ENCODE measurements at places on chromosomes 6 and 20.
A peak's percentile ranks its signal among the peaks of the same experiment; 100 is the strongest.

DNA sequence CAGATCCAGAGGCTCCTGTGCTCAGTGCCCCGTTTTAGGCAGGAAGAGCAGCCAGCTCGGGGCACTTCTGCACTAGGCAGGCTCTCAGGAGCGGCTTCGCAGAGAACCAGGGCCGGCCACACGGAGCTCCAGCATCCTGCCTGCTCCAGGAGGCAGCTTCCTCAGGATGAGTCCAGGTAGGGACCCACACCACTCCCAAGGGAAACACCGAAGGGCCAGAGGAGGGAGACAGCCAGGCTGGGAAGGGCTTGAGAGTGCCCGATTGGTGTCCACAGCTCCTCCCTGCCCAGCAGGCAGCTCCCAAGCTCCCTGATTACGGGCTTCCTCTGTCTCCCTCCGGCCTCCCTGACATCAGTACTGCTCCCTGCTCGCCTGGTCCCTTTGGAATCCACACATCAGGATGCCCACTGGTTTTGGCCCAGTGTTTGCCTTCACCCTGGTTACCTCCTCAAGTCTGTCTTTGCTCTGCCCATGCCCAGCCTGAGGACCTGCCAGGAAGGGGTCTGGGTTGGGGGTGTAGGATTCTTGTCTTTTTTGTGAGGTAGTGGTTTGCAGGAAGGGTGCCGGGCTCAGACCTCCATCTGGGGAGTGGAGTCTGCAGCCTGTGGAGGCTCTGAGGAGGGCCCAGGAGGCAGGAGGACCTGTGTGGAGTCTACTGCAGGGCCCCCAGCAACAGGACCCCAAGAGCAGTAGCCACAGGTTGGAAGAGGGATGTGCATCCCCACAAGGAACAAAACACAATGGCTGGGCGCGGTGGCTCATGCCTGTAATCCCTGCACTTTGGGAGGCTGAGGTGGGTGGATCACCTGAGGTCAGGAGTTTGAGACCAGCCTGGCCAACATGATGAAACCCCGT lies 11.2 kb upstream of the PYGB start:
- DNase-seq, result no peak

GRCh38 chr20:23358923-23359593 lies 2.9 kb upstream of the GZF1 start:
- DNase-seq, result no peak

DNA sequence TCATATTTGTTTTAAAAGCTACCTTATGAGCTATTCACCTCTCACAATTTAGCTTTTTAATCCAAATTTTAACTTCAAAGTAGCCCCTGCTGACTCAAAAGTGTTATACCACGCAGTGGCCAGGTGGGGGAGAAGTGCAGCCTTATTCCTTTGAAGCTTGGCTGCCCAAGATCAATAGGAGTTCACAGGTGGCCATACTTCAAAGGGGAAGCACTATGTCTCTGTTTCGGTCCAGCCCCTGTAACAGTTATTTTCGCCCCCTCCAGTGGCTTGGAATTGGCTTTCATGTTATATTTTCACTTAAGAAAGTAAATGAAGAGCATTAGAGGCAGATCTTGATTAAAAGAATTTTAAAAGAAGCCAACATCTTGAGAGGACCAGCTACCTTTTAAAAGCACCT lies 608.4 kb downstream of the EPHA7 start:
- DNase-seq, result no peak

DNA sequence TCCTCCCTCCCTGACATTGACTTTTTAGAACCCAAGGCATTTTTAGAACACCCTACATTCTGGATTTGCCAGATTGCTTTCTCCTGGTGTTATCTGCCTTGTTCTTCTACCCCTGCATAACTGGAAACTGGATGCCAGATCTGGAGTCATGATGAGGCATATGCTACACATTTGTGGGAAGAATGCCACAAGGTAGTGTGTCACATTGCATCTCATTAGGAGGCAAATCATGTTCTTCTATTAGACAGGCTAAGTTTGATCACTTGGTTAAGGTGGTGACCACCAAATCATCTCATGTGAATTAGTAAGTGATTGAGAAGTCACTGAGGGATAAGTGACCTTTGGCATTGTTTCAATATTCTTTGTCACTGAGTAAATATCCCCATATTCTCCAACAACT lies 12.9 kb upstream of the NKX2-2 start:
- no peak for DNase-seq

DNA sequence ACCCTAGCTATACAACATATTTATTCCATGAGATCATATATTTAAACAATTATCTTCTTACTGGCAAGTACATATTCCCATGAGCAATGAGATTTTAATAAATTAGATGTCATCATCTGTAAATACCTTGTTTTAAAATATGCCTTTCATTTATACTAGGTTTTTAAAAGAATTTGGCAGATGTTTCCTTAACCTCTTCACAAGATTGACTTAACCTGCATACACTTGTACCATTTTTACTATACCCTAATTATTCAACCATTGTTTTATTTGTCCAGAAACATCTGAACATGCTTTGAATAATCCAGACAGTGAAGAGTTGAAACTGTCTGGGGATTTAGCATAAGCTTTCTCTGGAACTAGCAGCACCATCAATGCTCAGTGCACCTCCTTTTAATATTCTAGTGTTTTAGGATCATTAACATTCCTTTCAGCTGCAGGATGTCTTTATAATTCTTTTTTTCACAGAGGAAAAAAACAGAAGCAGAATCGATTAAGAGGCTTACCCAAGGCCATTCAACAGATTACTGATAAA lies 188.0 kb upstream of the TENT5A start:
- no peak for DNase-seq

DNA sequence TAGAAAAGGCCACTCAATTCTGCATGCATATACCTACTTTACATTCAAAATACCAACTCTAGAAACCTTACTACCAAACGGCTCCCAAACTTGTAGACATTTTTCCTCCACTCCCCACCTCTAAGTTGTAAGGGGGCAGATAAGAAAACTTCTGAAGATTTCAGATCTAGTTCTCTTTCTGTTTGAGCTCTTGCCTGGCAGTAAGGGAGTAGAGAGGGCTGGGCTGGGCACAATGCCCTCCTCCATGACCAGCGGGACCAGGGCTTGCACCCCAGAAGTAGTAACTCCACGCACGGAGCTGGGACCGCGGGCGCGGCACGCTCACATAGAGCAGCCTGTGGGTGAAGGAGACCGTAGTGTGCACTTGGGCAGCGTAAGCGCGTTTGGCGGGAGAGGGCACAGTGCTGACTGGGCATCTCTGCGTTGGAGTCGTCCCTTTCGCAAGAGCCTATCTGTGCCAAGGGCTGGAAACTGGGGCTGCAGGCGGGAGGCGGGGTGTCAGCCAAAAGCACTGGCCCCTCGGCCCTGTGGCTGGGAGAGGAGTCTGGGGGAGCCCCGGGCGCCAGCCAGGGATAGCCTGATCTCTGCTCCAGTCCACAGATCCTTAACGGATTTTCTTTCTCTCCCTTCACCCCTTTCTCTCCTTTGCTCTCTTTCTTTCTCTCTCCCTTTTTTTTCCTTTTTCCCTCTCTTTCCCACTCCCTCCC lies 32.4 kb downstream of the PHACTR1 start:
- peak; percentile 87 for DNase-seq

GRCh38 chr6:19269341-19269898 lies 567.8 kb upstream of the ID4 start:
- DNase-seq, result peak; percentile 49

- DNase-seq, result no peak
These were observed 33.7 kb downstream of the SLC9A8 start for GRCh38 chr20:49846206-49846807.

DNA sequence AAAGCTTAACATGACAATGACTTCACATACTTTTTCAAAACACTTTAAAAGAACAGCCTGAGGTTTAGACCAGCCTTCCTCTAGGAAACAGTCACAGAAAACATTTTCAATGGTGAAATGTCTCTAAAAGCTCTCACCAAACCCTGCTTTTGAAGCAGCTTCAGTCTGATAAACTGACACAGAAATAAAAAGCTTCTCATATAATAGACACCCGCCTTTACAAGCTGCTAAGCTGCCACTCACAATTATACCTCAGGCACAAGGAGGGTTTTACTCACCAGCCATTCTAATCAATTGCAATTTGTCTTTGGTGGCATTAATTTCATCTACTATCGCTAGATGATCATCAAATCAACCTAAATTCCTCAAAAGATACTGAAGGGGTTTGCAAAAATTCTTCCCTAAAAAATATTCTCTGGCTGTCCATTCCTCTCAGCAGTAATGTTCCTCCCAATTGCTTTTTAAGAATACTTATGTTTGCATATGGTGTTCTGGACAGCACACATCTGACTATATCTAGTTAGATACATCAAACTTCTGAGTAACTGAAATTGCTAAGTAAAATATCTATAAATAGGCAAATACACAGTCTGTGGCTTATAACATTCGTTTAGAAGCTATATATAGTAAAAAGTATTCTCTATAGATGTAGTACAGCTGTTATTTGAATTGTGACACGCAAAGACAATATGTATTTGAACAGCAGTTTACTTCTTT lies 29.4 kb downstream of the KIF13A start:
- DNase-seq, result no peak

DNA sequence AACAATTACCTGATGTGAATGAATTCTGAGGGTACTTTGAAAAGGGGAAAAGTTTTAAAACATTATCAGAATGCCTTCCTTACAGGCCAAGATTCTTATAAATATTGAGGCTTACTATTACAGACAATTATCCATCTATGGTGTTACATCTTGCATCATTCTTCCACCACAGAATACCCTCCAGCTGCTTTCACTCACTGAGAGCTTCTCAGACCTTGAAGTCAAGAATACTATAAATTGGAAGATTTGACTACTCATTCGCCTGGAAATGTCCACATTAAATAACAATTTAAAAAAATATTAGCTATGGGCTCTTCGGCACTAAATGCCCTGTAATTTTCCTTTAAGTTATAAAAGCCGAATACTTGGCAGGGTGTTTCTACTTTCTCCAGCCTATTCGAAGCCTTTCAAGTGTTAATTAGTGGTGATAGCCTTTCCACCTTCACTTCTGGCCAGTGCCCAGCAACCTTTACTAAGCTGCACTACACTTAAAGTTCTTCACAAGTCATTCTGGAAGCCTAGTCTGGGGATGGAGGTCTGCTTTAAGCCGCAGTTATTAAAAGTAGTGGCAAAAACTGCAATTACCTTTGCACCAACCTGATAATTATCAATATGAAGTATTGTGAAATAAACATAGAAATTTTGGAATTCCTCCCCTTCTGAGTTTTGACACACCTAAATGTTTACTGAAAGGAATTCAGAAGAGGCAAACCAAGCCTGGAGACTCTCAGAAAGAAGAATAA lies 100.9 kb downstream of the BMP5 start:
- DNase-seq, result no peak

GRCh38 chr6:43510827-43511163 lies 649 bp upstream of the LRRC73 start:
- DNase-seq, result peak; percentile 78

- DNase-seq, result no peak
These were observed 17.0 kb downstream of the GPX5 start for GRCh38 chr6:28542440-28543296.
